H9 (cell line): ENCODE measurements at places on chromosomes 2 and 18. TPM values are rescaled to one million over a fixed set of nuclear protein-coding genes. Genes with fewer than 3 reads are reported as not detected.

The ST8SIA5 gene
- 0.63 and 0.75 TPM in 2 replicates for total RNA-seq

The FSIP2 gene
- 1.8 and 2.4 TPM in 2 replicates for total RNA-seq

The RNU2-63P gene
- total RNA-seq = 20.4 and 31.1 TPM in 2 replicates

The VWC2L gene
- not detected in 2 replicates for total RNA-seq

The PTPRN gene
- total RNA-seq = 6.3 and 6.5 TPM in 2 replicates

The MDH1 gene
- 317 and 324 TPM in 2 replicates for total RNA-seq

The TTR gene
- total RNA-seq = not detected in 2 replicates

The SNTG2 gene
- 12.7 and 13.2 TPM in 2 replicates for total RNA-seq

The RGPD3 gene
- 0.15 and 0.22 TPM in 2 replicates for total RNA-seq

GRCh38 chr2:30800159-30800558, 7.1 kb downstream of the CAPN13 start:
- DNase-seq = no peak

- no peak for DNase-seq
Observed at GRCh38 chr2:161842736-161843433, 218.7 kb downstream of the SLC4A10 start.

DNA sequence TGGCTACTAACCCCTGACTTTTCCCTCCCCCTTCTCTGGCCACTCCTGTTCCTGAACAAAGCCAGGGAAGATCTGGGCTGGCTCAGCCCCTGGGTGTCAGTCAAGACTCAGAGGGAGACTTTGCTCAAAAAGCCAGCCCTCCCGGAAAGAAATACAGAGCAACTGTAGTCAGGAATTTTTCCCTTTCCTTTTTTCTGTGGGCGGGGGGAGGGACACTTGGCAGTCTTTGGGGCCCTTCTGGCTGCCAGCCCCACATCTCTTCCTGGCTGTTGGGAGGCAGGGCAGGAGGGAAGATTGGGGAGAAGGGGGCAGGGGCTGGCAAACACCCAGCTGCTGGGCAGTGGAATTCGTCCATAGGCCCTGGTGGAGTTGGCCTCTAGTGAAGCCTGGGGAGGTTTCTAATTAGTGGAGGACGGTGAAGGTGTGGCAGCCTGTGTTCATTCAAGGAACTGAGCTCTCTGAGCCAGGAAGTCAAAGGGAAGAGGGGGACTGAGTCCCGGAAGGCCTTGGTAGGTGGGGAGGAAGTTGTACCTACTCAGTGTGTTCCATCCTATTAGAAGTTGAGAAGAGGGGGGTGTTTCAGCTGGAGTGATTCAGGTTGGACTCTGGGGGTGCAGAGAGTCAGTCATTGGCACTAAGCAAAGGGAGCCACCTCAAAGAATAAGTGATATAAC, 10.9 kb downstream of the IGFBP2 start:
- DNase-seq = no peak

- no peak for DNase-seq
Observed at GRCh38 chr2:239208465-239209180, 192.2 kb downstream of the HDAC4 start.

DNA sequence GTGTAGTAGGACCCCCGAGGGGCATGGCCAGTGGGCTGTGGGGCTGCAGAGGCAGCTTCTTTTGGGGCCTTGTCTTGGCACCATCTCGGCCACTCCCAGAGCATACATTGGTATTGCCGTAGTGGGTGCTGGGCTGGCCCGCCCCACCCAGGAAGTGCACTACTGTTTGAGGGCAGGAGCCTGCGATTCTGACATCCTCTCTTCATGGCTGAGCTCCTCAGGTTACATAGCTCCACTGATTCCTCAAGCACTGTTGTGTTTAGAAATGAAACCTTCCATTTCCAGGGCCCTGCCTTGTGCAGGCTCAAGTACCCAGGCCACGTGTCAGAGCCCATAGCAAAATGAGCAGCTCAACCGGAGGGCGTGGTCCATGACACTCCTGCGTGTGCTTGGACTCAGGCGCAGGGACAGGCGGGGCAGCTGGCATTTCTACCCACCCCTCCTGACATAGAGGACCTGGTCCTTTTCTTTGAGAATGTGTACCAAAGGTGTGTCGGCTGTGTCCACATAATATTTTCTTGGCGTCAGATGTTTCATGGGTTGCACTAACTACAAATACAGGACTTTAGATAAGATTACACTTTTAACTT, 67.9 kb downstream of the DGKD start:
- DNase-seq = no peak

GRCh38 chr18:57188851-57189557, 42.1 kb downstream of the BOD1L2 start:
- no peak for DNase-seq

DNA sequence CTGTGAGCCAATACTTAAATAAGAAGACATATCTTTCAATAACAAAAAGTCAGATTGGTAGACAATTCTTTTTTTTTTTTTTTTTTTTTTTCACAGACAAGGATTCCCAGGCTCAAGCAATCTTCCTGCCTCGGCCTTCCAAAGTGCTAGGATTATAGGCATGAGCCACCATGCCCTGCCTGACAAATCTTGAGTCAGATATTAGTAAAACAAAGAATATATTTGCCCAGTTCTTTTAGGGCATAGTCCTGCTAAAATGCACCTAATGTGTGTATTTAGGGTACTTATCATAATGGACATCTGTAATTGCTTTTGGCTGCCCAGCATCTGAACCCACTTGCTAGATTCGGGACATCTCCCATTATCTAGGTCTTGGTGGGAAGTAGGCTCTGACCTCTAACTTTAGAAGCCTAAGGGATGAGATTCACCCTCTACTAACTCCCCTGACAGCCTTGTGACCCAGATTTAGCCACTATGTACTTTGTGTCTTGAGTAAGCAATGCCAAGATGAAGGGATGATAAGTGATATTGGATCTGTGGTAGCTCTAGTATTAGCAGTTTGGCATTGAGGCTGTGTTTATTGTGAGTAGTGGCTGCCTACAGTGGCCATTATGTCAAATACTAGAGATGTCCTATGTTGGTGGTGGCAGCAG, 18.5 kb upstream of the PSME4 start:
- DNase-seq = no peak

DNA sequence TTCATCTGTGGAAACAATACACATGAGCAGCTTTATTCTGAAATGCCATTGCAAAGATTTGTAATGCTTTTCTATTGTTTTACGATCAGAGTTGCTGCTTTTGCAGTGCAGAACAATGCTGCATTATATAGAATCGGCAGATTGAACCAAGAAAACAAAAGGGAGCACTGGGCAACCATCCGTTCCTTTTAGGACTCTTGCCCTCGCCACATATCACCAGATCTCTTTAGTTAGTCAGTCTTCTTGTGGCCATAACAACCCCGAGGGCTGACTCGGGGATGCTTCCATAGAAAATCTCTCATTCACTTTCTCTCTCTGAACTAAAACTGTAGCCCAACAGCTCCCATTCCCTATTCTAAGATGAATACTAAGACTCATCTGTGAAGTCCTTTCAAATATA, 340.4 kb downstream of the NRXN1 start:
- DNase-seq = no peak

GRCh38 chr2:153189091-153189888, 289.3 kb downstream of the RPRM start:
- DNase-seq = no peak

- DNase-seq = no peak
Observed at GRCh38 chr2:13240789-13241487, 524.2 kb downstream of the TRIB2 start.

- no peak for DNase-seq
Observed at GRCh38 chr2:163800951-163801381, 65.2 kb upstream of the FIGN start.

DNA sequence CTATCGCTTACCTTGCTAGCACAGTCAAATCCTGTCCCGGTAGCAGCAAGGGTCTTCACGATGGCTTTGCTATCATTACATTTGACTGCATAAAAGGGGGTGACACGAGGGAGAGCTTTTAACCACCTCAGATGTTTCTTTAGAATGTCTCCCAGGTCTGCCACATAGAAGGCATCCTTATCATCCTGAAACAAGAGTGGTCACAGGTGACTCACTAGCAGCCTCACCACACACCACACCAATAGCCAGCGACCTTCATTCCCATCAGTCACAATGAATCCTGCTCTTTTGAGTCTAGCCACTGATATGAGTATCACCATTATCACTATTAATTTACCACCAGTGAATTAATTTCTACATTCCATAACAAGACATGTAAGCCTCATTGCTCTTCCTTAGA, 3.7 kb downstream of the ODC1 start:
- DNase-seq = no peak

DNA sequence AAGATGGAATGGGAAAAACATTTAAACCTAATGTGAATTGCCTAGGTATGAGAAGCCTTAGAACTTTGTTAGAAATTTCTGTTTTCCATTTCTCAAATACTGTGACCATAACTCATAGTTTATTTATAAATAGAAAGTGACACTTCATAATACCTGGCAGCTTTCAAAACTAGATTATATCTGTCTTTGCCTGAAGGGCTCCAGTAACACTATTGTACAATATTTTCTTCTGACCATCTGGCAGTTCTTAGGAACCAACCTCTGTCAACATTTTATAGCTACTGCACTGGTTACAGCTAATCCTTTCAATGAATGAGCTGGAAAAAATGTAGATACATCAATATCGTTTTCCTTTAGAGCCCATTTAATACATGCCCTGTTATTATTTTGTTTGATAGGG, 237.4 kb downstream of the CAMKMT start:
- no peak for DNase-seq

DNA sequence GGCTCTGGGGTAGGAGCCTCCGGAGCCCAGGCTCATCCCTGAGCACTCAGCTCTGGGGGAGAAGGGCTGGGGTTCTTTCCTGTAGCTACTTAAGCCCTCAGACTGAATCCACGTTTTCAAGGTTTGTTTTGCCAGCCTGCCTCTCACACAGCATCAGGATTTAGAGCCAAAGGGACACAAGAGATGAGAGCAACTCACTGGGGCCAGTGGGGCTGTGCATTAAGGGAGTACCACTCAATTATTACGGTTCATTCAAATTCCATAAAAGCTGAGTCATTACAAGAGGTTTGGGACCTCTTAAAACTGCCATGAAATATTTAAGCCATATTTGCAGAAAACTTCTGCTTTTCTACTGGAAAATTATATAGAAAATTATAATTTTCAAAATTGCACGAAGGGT, 17.1 kb upstream of the SNED1 start:
- no peak for DNase-seq

- DNase-seq = no peak
Observed at GRCh38 chr18:38648179-38648578, 1082.6 kb upstream of the CELF4 start.

DNA sequence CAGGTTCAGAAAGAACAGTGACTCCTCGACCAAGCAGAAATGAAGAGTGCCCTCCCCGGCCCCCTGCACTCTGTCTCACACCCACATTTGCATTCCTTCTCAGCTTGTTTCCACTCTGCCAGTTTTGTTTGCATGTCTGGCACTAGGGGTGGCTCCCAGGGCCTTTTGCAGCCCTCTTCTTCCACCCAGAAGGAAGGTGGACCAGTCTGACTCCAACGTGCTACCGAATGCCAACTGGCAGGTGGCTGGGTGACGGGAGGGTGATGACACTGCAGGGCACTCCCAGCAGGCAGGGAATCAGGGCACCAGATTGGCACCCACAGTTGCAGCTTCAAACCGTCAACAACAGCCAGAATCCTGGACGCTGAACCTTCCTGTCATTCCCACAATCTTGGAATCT, 371.1 kb downstream of the TXNL1 start:
- no peak for DNase-seq

- DNase-seq = peak; percentile 43
Observed at GRCh38 chr2:226813148-226813701, 13.6 kb upstream of the IRS1 start.

- no peak for DNase-seq
Observed at GRCh38 chr18:54134053-54134452, 90.4 kb downstream of the MBD2 start.

GRCh38 chr2:139155991-139156390, 375.8 kb upstream of the NXPH2 start:
- DNase-seq = no peak

DNA sequence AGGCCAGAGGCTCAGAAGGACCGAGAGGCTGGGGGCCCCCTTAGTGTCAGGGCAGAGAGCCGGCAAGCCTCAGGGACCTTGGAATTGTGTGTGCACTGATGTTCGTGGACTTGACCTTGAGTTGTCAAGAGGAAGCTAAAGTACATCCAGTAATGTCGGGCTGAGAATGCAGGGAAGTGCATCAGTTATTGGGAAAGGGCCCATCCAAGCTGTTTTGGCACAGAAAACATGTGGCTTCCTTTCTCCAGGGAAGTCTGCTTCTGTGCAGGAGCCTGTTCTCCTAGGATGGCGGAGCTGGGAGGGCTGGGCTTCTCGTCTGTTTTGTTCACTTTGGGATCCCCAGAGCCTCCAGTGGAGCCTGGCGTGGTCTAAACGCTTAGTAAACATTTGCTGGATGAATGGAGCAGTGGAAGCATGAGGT, 23.7 kb downstream of the ATOH8 start:
- no peak for DNase-seq

DNA sequence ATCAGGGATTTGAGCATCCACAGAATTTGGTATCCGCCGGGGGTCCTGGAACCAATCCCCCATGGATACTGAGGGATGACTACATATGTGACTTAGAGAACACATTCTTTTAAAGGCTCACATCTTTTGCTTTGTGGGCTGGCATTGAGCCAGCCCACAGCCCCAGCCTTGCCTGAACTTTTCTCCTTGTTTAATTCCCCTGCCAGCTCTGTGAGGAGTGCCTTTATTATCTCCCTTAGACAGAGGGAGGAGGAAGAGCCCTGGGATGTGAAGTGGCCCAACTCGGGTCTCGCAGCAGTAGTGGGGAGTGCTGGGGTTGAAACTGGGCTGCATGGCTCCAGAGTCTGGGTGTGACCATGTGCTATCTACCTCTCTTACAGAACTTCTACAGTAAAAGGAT, 7.6 kb downstream of the TTC39C start:
- DNase-seq = no peak

- no peak for DNase-seq
Observed at GRCh38 chr2:10759151-10759714, 37.8 kb downstream of the ATP6V1C2 start.

DNA sequence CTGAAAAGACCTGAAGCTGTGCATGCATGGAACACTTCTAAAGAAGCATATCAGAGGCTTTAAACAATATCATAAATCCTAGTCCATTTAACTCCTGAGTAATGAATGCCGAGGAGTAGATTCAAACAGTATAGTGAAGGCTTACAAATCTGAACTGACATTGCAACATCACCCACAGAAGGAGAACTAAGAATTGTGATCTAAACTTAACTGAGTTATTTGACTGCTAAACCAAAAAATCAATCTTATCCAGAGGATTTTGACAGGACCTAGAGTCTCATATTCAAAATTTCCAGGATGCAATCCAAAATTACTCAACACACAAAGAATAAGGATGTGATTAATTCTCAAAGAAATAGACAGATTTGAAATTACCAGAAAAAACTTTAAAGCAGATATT, 181.0 kb downstream of the SLC39A10 start:
- DNase-seq = no peak

DNA sequence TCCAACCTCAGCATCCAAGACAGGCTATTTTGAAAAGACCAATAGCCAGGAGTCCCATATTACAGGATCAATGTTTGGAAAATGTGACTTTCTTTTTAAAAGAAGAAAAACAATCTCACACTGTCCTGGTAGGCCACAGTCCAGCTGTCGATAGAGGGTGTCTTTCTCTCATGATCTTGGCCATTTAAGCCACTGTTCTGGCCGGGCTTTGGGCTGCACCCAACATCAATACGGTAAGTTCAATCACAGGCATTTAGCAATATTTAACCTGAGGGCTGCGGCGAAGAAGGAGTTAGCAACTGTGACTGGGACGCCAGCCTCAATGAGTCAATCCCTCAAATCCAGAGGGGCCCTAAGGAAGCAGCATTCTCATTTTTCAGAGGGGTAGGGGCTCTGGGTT, 69.0 kb downstream of the CELF4 start:
- no peak for DNase-seq
